Keratinocyte (primary cell): ENCODE measurements at places on chromosomes 6 and 20.

DNA sequence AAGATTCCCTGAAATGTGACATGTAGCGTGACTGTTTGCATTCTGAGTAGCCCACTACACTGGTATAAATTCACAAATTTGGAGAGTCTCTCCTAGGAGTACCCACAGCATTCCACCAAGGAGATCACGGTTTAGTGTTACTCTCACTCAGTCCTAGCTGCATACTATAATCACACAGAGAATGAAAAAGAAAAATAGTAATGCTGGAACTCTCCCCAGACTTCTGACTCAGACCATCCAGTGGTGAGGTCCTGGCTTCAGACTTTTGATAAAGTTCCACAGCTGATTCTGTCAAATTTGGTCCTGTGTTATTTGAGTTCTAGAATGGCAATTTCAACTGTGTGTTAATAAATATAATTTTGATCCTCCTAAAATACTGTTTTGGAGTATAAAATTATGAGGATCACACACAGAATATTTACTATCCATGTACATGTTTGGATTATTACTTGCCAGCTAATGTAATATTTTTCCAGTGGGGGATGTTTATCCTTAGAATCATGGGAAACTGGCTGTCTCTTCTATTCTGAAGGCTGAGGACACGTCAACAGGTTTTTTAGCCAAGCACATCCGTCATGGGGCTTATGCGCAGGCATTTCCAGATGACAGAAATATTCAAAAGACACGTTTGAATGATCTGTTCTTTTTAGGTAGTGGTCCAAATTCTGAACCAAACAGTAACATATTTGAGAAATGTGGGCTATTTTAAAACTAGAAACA lies 5.1 kb upstream of the KIAA0408 start:
- DNase-seq: no peak

- DNase-seq: no peak
These were observed 554.3 kb downstream of the EPHA7 start for GRCh38 chr6:92864966-92865555.

DNA sequence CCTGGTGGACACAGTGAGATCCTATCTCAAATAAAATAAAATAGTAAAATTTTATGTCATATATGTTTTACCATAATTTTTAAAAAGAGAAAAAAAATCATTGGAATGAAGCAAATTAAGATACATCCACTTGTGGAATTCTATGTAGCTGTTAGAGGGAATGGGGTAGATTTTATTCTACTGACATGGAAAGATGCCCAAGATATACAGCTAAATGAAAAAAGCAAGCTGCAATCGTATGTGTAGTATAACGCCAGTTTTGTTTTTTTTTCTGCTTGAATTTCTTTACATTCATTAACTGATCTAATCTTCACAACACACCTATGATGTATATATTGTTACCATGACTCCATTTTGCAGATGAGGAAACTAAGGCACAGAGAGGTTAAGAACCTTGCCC lies 23.4 kb upstream of the RANBP9 start:
- no peak for DNase-seq

DNA sequence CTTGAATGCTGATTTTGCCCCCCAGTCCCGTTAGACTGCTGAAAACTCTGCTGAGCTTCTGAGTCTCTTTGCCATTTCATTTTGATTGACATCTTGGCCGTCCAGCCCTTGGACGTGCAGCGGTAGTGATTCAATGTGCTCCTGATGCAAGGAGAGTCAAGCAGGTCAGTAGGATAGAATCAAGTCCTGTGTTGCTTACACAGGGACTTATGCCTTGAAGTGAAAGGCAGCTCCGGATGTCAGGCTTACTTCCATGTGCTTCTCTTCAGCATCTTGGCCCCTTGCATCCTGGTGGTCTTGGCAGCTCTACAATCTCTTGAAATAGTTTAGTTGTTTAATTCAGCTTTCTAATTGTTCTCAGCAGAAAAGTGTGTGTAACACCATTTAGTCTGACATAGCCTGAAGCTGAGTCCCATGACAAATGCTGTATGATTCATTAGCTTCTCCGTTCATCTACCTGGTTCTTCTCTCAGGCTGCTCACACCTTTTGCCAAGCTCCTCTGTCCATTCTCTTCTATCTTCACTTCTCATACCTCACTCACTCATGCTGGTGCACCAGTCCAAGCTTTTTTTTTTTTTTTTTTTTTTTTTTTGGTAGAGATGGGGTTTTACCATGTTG lies 76.0 kb downstream of the EZR start:
- DNase-seq: no peak

DNA sequence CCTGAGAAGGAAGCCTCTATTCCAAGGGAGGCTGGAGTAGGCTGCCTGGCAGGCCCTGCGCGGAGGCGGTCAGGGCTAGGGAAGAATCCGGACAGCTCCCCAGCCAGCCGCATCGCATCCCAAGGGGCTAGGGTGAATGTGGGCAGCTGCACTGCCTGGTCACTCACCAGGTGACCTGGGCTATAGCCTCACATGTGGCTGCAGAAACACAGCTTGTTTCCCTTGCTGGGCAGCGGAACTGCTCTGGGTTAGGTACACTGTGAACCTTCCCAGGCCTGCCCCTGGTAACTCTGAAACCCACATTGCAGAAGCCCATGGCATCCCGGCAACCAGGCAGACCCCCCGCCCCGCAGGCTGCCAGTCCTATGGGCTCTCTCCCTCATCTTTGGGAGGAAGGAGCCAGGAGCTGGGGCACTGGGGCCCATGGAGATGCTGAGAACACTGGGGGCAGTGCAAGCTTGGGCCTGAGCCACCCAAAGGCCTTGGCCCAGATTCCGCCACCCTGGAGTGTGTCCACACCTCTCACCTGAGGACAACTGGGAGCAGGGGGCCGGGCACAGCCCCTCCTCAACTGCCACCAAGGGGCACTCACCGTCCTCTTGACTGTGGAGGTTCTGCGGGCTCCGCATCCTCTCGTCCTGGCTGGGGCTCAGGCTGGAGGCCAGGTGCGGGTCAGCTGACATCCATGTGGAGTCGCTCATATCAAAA lies 111.0 kb downstream of the NOL4L start:
- no peak for DNase-seq

DNA sequence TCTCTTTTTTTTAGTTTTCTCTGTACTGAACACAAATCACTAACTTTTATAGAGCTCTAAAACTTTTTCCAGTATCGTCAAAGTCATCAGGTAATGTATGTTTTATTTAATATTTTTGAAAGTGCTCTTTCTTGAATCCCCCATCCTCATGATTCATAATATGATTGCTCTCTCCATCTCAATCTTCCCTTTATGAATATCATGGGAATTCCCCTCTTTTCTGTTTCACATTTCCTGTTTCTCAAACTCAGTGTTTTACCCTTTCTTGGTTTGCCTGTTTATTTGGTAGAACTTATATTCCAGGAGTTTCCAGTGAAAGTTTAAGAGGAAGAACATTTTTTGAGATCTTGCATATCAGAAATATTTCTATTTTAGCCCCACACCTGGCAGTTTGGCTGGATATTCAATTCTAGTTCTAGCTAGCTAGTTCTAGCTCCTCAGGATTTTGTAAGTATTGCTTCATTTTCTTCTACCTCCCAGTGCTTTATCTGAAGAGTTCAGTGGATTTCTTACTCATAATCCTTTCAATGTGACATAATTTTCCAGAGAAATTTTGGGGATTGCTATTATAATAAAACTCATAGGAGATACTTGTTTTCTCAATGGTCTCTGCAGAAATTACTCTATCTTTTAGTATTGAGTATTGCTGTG lies 6.1 kb upstream of the C6orf58 start:
- DNase-seq: no peak

DNA sequence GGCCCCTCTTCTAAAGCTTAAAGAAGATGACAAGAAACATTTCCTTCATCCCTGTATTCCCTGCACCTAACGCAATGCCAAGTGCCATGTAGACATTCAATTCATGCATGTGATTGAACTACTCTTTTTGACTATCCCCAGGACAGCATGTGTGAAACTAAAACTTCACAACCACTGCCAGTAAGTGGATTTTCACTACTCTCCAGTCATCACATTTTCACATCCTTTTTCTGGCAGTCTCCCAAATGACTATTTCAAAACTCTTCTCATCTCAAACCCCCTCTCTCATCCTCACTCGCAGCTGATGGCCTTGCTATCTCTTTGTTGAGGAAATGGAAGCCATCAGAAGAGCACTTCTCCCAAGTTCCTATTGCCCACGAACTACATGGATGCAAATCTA lies 122.6 kb downstream of the OPRM1 start:
- DNase-seq: no peak

DNA sequence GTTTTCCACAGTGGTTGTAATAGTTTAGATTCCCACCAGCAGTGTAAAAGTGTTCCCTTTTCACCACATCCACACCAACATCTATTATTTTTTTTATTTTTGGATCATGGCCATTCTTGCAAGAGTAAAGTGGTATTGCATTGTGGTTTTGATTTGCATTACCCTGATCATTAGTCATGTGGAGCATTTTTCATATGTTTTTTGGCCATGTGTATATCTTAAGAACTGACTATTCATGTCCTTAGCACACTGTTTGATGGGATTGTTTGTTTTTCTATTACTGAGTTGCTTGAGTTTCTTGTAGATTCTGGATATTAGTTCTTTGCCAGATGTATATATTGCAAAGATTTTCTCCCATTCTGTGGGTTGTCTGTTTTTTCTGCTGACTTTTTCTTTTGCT lies 820.1 kb downstream of the TENT5A start:
- no peak for DNase-seq

DNA sequence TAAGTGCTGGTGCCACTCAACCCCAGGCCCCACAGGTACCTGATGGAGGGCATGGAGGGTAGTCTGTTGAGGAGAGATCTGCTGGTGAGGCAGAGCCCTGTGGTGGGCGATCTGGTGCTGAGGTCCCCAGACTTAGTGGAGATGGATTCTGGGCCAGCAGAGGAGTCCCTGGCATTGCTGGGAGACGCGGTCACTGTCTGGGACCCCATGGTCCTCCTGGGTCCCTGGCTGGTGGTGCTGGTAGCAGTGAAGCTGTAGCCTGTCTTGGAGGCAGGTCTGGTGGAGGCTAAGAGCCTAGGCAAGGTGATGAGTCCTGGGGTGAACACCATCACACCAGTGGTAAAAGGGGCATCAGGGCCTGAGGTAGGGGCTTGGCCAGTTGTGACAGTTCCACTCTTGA lies 6.6 kb downstream of the TREML2 start:
- DNase-seq: no peak

- no peak for DNase-seq
These were observed 20.2 kb upstream of the NAA20 start for GRCh38 chr20:19996917-19997316.
